ENCODE measurements at places on chromosomes 7 and 10. TPM values are rescaled to one million over a fixed set of nuclear protein-coding genes. Genes with fewer than 3 reads are reported as not detected.

Gene MKX
- 0.38 TPM for total RNA-seq

DNA sequence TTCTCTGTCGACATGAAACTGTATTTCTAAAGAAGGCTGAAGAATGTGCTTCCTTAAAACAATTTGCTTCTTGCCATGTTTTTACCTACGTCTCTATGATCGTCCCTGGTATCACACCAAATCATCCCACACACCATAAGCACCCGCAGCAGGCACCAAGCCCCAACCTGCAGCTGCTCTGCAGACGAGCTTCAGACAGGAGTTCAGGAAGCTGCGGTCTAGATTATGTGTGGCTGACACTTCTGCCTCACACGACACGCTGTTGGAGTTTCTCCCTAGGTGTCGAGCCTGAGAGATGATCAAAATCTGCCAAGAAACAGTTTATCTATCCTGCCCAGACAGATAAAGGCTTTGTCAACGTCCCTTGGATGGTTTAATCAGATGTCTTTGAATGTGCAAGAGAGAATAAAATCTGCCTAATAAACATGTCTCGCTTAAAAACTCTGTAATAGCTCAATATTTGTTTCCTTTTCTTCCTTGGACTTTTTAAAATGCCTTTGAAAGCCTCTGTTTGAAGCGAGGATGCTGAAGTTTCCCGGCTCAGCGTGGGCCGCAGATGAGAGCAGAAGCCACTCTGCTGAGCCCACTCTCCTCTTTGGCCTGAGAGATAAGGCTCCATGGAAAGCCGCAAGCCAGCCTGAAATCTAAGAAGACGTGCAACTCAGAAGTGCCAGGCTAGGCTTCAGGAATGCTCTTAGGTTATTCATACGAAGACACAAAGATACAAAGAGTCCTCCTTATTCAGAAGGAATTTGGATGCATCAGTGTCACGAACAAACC lies 158.3 kb upstream of the PFKP start:
- DNase-seq: peak; percentile 54

GRCh38 chr10:129531969-129532660 lies 65.1 kb downstream of the MGMT start:
- DNase-seq: no peak

DNA sequence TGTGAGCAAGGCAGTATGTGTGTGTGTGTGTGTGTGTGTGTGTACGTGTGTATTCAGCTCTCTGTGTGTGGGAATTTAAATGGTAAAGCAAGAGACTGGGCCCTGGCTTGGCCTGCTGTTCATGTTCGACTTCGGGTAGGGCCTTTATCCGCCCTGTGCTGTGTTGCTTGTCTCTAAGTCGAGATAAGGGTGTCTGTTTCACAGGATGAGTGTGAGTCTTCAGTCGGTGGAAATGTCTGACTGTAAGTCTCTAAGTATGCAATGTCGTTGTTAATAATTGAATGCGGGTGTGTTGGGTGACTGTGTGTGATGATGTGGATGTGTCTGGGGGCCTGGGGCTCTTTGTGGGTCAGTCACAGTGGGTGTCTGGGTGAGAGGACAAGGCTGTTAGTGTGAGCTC lies 34.8 kb downstream of the HIF1AN start:
- no peak for DNase-seq

Gene ITGA8
- not detected for total RNA-seq

GRCh38 chr10:112835944-112836451 lies 114.0 kb upstream of the TCF7L2 start:
- DNase-seq: no peak

- DNase-seq: no peak
Measured at GRCh38 chr7:40946549-40946948, 756.3 kb downstream of the INHBA start.

Gene GTF2IRD1
- total RNA-seq: 5.5 TPM

Gene LRRC27
- 1.5 TPM for total RNA-seq

Gene CTAGE6
- 0.99 TPM for total RNA-seq
